ENCODE measurements at places on chromosomes 2 and 18.

DNA sequence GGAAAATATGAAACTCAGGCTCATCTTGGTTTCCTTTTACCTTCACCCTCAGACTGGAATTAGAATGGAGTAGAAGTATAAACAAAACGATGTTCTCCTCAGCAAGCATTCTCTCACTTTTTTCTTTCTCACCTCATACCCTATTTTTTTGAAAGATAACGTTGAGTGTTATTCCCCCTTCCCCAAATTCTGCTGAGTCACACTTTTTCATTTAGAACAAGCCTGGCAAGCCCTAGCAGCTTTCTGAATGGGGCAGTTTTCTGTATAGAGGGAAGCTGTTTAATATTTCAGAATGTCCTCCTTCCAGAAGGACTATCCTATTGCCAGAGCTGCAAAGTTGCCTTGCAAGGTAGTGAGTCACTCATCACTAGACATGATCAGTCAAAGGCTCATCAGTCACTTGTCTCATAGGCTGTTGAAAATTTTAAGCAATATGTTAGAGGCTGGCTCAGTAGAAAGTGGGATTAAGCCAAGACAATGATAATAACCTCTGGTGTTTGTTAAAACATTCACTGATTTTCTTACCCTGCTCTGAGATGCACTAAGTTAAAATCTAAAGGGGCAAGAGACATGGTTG lies 416.1 kb downstream of the RNF144A start:
- no peak for DNase-seq

DNA sequence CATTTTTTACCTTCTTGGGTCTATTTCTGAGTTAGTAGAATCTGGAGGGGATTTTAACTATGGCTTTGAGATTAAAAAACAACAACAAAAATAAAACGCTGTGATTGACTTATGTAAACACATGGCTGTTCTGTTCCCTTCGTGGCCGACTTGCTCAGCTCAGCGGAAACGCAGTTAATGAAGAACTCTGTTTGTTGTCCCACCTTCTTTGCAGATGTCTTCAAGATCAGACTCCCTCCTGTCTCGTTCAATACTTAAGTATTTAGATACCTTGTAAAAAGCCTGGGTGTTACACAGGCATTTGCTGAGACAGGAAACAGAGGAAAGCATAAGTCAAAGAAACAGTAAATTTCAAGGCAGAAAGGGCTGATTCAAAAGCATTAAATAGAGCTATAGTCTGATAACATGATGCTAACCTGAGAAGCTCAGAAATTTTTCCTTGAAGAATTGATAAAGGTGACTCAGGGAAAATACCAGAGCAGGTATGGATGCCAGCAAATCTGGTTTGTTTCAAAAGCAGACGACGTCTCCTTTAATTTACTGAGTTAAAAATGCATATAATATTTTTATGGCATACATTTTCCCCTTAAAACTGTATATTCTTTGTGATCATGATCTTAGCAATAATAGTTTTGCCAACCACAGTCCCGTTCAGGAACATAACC lies 21.7 kb upstream of the POLI start:
- no peak for DNase-seq

DNA sequence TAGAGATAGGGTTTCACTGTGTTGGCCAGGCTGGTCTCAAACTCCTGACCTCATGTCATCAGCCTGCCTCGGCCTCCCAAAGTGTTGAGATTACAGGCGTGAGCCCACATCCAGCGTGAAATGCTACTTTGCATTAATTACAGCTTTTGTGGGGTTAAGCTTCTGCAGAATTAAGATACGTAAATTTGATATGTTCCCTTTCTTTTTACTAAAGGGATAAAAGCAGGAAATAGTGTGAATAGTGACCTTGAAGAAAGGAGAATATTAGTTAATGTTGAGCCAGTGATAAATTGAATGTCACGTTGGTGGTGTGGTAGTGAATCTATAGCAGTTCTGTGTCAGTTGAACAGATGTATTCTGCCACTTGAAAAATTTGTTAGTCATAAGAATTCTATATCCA lies 16.9 kb downstream of the SMCHD1 start:
- DNase-seq = no peak

GRCh38 chr2:160227293-160227915 lies 27.3 kb upstream of the ITGB6 start:
- no peak for DNase-seq
